ENCODE measurements at places on chromosomes 1 and 21.
A peak's percentile ranks its signal among the peaks of the same experiment; 100 is the strongest.

DNA sequence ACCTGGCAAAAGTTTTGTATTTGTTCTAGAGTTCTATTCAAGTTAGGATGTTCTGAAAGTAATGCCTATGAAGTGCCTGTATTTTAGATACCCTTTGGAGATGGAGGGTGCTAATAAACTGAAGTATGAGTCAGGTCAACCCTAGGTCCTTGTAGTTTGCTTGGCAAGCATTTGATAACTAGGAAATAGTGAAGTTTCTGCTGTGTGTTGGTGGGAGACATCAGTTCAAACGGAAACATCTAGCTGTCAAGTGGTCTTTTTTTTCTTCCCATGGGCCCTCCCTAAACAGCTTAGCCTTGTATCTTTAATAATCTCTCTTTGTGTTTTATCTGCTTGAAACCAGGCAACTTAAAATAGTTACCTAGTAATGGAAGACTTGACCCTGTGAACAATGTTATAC is 4.5 kb downstream of the MRPS6 start:
- no peak for DNase-seq

DNA sequence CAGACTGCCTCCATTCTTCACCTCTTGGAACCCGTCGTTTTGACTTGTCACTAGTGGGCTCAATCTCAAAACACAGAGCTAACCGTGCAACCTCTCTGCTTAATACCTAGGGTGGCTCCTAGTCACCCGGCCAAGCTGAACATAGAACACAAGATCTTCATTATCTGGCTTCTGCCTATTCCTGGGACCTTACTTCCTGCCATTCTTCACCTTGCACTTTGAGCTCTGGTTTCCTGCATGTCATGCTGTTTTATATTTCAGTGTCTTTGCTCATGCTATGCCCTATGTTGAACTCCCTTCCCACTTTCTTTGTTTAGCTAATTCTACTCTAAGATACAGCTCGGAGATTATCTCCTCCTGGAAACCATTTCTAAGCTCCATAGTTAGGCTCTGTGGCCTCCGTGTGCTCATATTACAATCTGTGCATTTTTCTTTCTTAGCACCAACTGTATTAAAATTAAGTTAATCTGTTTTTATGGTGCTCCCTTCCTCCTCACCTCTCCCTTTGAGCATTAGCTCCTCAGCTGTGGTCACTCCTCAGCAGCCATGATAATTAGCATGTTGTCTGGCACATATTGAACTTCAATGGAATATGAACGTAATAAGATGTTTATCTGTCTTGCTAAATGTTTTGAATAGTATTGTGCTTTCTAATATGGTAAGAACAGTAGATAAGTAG is 13.1 kb downstream of the GPSM2 start:
- DNase-seq: no peak

DNA sequence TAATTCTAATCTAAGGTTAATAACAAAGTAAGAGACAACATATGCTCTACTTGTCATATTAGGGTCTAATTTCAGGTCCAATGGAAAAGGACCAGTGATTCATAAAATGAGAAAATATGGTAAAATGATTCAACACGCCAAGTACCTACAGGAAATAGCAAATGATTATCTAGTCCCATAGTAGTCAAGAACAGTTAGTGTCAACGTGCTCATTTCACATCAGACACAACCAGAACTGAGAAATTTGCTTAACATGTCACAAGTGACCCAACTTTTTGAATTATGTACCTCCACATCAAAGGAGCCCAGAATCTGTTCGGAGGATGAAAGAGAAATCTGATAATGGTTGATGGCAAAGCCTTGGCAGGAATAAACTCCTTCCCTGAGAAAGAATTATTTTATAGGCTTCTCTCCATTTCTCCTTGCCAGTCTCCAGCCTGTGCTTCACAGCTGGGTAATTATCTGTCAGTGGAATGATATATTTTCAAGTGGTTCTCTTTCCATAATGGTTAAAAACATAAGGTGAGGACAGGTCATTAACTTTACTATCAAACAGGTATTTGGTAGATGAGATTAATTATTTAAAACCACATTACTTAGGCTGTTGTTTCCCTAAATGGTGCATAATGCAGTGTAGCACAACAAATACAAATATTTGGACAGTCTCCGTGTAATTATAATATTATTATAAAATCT is 83.2 kb downstream of the APP start:
- DNase-seq: no peak

- DNase-seq: no peak
Observed at GRCh38 chr1:223525957-223526356, 132.7 kb downstream of the CCDC185 start.

DNA sequence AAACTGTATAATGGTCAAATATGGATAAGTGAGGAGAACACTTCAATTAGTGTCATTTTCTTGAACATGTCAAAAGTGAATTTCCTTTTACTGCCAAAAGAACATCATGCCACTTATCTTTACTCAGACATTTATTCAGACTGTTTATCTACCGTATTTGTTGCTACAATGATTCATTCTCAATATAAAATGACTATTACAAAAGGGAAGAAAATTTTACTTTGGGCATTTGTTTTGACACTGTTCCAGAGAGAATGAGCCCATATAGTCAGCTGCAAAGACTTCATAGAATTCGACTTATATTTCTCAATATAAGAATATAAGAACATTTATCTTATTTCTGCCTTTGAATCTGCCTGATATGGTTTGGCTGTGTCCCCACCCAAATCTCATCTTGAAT is 1699.1 kb downstream of the BRINP3 start:
- DNase-seq: no peak

- DNase-seq: peak; percentile 7
Observed at GRCh38 chr1:207333620-207334019, 12.1 kb downstream of the CD55 start.

- peak; percentile 98 for DNase-seq
Observed at GRCh38 chr1:181015251-181015615, 7.4 kb downstream of the STX6 start.

DNA sequence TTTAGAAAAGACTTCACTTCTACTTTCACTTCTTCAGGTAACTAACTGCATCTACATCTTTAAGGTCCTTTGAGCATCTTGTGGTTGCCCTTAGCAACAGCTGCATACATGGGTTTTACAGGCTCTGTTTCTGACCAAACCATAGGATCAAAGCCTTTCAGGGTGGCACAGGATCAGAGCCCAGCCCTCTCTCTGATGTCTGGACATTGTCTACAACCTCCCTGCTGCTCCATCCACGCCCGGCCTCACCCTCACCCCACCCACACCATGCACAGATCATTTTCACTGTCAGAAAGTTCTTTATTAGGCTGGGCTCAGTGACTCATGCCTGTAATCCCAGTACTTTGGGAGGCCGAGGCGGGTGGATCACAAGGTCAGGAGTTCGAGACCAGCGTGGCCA is 5.2 kb downstream of the NCF2 start:
- peak; percentile 54 for DNase-seq

DNA sequence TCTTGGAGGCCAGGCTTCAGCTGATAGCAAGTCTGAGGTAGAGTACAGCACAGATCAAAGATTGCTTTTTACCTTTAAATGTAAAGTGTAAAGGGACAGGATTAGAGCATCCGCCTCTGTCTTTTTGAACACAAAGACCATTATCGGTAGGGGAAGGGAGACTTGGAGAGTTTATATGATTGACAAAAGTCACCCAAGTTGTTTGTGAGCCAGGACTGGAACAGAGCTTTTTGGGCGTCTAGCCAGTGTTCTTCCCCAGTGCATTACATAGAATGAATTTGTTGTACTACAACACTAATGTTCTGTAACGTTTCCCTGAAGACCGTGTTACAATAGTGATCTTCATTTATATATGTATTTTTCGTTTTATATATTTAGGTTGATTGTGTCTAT is 9.3 kb upstream of the PIGC start:
- DNase-seq: no peak

- no peak for DNase-seq
Observed at GRCh38 chr1:57474137-57474750, 50.4 kb upstream of the DAB1 start.

- DNase-seq: no peak
Observed at GRCh38 chr21:43287795-43288755, 119.3 kb downstream of the CRYAA start.

DNA sequence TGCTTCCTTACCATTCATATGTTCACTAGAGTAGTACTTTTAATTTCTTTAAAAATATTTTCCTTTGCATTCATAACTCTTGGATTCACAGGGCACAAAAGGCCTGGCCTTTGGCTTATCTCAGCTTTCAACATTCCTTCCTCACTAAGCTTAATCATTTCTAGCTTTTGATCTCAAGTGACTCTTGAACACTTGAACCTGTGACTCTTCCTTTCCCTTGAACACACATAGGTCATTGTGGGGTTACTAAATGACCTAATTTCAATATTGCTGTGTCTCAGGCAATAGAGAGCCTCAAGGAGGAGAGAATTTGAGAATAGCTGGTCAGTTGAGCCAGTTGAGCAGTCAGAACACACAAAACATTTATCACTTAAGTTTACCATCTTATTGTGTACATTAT is 49.9 kb downstream of the COL11A1 start:
- no peak for DNase-seq

All from MV-4-11 (cell line).